Fibroblast of skin of right biceps (primary cell): ENCODE measurements at places on chromosomes 16 and 17.

DNA sequence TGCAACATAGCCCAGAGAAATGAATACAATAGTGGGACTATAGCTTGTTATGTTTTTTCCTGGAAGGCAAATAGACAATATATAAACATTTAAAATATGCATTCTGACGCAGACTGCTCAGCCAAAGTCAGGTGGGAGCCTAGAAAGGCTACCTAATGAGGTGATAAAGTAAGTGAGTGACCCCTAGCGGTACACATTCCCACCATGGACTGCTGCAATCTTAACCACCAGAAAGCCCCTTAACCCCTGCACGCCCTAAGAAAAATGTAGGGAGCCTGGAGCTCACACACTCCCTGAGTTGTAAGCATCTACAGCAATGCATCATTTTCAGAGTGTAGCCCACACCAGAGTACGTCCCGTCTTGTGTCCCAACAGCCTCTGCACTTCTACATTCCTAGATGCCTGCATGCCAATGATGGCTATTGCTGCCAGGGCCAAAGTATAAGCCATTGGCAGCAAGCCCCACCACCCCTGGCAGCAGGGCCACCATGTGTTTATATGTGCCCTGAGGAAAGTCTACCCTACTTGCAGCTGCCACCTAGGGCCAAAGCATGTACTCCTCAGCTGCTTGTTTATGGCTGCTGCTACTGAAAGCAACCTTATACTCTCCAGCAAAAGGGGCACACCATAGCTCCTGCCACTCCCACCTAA is 127.6 kb downstream of the KIF2B start:
- DNase-seq = no peak

GRCh38 chr17:59671386-59671785 is 35.8 kb downstream of the PTRH2 start:
- no peak for DNase-seq

- no peak for DNase-seq
These were observed 865.9 kb downstream of the KCNJ2 start for GRCh38 chr17:71035226-71035625.

GRCh38 chr16:35174016-35174415 is 1714.6 kb downstream of the TP53TG3F start:
- no peak for DNase-seq

- no peak for DNase-seq
These were observed 228.8 kb downstream of the SLC39A11 start for GRCh38 chr17:72863526-72864211.
